A549 treated with Hydrocortisone at 1 μM for 4 hours (cell line): ENCODE measurements at places on chromosomes 16 and 17. TPM values are rescaled to one million over a fixed set of nuclear protein-coding genes. Genes with fewer than 3 reads are reported as not detected.

The AHSP gene
- not detected in 5 replicates for total RNA-seq

The SDR42E2 gene
- total RNA-seq: not detected in 5 replicates

The SPNS3 gene
- 0.20 TPM in 1 of 5 replicates, not detected in the others for total RNA-seq

The IL17C gene
- total RNA-seq: not detected in 5 replicates

The PIMREG gene
- total RNA-seq: 41.3 to 51.1 TPM (median 48.2 TPM) in 5 replicates

The TBC1D3I gene
- 0.10 to 0.27 TPM (median 0.17 TPM) in 5 replicates for total RNA-seq

The PRR29 gene
- total RNA-seq: 0.46 to 0.89 TPM (median 0.53 TPM) in 5 replicates

The CFAP97D1 gene
- total RNA-seq: 0.02 to 0.03 TPM (median 0.03 TPM) in 3 of 5 replicates, not detected in the others

The NACA2 gene
- total RNA-seq: 0.15 TPM in 1 of 5 replicates, not detected in the others

The CLEC19A gene
- total RNA-seq: 0.06 to 0.13 TPM (median 0.07 TPM) in 5 replicates

The CACNG1 gene
- 0.08 to 0.21 TPM (median 0.13 TPM) in 5 replicates for total RNA-seq

The TBC1D16 gene
- 8.3 to 14.2 TPM (median 13.0 TPM) in 5 replicates for total RNA-seq

The ADGRG3 gene
- 0.41 to 0.88 TPM (median 0.46 TPM) in 5 replicates for total RNA-seq

The GPR179 gene
- 0.02 to 0.05 TPM (median 0.03 TPM) in 5 replicates for total RNA-seq

The CACNG5 gene
- 0.16 TPM in 1 of 5 replicates, not detected in the others for total RNA-seq

The DHX58 gene
- 0.22 to 0.62 TPM (median 0.45 TPM) in 5 replicates for total RNA-seq

The C16orf46 gene
- total RNA-seq: 0.50 to 0.99 TPM (median 0.85 TPM) in 5 replicates

The ZG16 gene
- not detected in 5 replicates for total RNA-seq

The CCL7 gene
- 0.14 to 0.24 TPM (median 0.21 TPM) in 3 of 5 replicates, not detected in the others for total RNA-seq

The CLDN6 gene
- total RNA-seq: 0.25 to 0.44 TPM (median 0.39 TPM) in 5 replicates

The KRT39 gene
- not detected in 5 replicates for total RNA-seq

The NUPR1 gene
- 8.6 to 24.3 TPM (median 16.1 TPM) in 5 replicates for total RNA-seq

The FLOT2 gene
- total RNA-seq: 78.7 to 90.2 TPM (median 85.3 TPM) in 5 replicates

The ABCA8 gene
- 0.24 to 0.54 TPM (median 0.33 TPM) in 5 replicates for total RNA-seq

The EFNB3 gene
- total RNA-seq: 1.1 to 1.4 TPM (median 1.3 TPM) in 5 replicates

The SDK2 gene
- 1.1 to 1.8 TPM (median 1.6 TPM) in 5 replicates for total RNA-seq

The ZNF385C gene
- 0.12 to 0.39 TPM (median 0.30 TPM) in 5 replicates for total RNA-seq

The SLC6A4 gene
- 0.05 to 0.14 TPM (median 0.07 TPM) in 4 of 5 replicates, not detected in the other for total RNA-seq

The TNFRSF17 gene
- total RNA-seq: not detected in 5 replicates

The CASKIN1 gene
- total RNA-seq: 0.36 to 1.3 TPM (median 0.64 TPM) in 5 replicates

The TRIM47 gene
- total RNA-seq: 134 to 188 TPM (median 179 TPM) in 5 replicates

The EEF2KMT gene
- 21.4 to 28.7 TPM (median 27.4 TPM) in 5 replicates for total RNA-seq

The RAMP2 gene
- 0.75 to 1.2 TPM (median 1.0 TPM) in 5 replicates for total RNA-seq

The CCDC102A gene
- total RNA-seq: 6.8 to 10.1 TPM (median 7.3 TPM) in 5 replicates

The TSPOAP1 gene
- total RNA-seq: not detected in 5 replicates

The SPATA32 gene
- 0.07 to 0.18 TPM (median 0.14 TPM) in 4 of 5 replicates, not detected in the other for total RNA-seq

The MYO15A gene
- 0.34 to 0.54 TPM (median 0.37 TPM) in 5 replicates for total RNA-seq

The RHBDL1 gene
- 0.63 to 1.6 TPM (median 1.1 TPM) in 5 replicates for total RNA-seq

The ZACN gene
- total RNA-seq: 0.13 to 0.53 TPM (median 0.33 TPM) in 5 replicates

The CDH13 gene
- 0.06 TPM in 1 of 5 replicates, not detected in the others for total RNA-seq

The NEUROD2 gene
- total RNA-seq: not detected in 5 replicates

The OSGIN1 gene
- total RNA-seq: 15.0 to 31.1 TPM (median 16.1 TPM) in 5 replicates

The KRT27 gene
- 0.06 TPM in 1 of 5 replicates, not detected in the others for total RNA-seq

The CHST4 gene
- 0.05 to 0.09 TPM (median 0.08 TPM) in 3 of 5 replicates, not detected in the others for total RNA-seq

The MPHOSPH6 gene
- total RNA-seq: 27.3 to 41.8 TPM (median 29.0 TPM) in 5 replicates

The KRT25 gene
- not detected in 5 replicates for total RNA-seq

The KRT26 gene
- not detected in 5 replicates for total RNA-seq

The ATP1B2 gene
- 0.15 to 0.37 TPM (median 0.27 TPM) in 5 replicates for total RNA-seq

The TMEM106A gene
- 0.76 to 1.5 TPM (median 1.1 TPM) in 5 replicates for total RNA-seq

The NT5M gene
- total RNA-seq: 8.2 to 12.1 TPM (median 10.5 TPM) in 5 replicates

The PRR35 gene
- 0.14 to 0.22 TPM (median 0.16 TPM) in 5 replicates for total RNA-seq

The ABCA6 gene
- 0.03 to 0.16 TPM in 2 of 5 replicates, not detected in the others for total RNA-seq

The HOXB13 gene
- 1.7 to 2.2 TPM (median 2.1 TPM) in 5 replicates for total RNA-seq

The MAPT gene
- 1.5 to 2.3 TPM (median 1.9 TPM) in 5 replicates for total RNA-seq
